Anterior cingulate cortex (tissue), 58 donors: ENCODE measurements at places on chromosomes 11 and 22.

DNA sequence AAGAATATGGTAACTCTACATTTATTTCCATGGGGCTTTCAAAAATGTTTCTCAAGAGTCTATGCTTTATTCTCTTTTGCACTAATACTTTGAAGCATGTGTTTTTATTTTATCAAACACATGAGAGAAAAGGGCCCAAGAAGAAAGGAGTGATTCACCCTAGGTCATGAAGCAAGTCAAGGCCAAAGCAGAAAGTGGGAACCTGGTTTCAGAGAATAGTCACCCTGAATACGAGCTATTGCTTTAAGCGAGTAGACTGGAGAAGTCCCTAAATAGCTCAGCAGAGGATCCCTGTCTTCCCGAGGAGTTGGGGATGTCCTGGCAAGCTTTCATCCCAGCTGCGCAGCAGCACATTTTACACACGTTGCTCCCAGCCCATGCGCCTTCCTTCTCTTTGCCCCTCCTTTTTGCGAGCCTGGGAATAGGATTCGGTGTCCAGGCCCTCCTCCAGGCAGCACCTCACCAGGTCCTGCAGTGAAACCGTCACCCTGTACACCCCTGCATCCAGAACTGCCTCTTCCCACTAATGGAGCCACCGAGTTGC lies 19.1 kb downstream of the MPEG1 start:
- no peak for DNase-seq

- DNase-seq: no peak
These were observed 65.2 kb upstream of the CECR2 start for GRCh38 chr22:17303840-17304779.

GRCh38 chr11:59756558-59756840 lies 1.3 kb downstream of the STX3 start:
- DNase-seq: no peak

DNA sequence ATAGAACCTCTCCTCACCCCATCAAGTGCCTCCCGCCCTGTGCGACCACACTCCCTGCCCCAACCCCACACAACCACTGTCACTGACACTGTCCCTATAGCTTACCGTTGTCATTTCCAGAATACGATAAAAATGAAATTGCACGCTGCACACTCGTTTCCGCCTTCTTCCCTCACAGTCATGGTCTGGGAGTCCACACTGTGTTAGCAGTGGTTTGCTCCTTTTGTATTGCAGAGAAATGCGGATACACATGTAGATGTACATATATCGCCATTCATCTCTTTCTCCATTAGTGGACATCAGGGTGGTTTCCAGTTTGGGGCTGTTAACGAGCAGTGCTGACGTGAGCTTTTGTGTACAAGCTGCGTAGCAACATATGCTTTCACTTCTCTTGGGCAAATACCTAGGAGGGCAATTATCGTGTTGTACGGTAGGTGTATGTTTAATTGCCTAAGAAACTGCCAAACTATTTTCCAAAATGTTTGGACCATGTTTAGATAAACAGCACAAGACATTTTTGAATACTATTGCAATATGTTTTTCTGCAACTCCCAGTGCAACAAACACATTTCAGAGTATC lies 59.2 kb upstream of the CD5 start:
- DNase-seq: no peak
